ENCODE measurements at places on chromosomes 13 and 19.

- no peak for DNase-seq
These were observed 7.0 kb upstream of the ZNF69 start for GRCh38 chr19:11880598-11880997.

DNA sequence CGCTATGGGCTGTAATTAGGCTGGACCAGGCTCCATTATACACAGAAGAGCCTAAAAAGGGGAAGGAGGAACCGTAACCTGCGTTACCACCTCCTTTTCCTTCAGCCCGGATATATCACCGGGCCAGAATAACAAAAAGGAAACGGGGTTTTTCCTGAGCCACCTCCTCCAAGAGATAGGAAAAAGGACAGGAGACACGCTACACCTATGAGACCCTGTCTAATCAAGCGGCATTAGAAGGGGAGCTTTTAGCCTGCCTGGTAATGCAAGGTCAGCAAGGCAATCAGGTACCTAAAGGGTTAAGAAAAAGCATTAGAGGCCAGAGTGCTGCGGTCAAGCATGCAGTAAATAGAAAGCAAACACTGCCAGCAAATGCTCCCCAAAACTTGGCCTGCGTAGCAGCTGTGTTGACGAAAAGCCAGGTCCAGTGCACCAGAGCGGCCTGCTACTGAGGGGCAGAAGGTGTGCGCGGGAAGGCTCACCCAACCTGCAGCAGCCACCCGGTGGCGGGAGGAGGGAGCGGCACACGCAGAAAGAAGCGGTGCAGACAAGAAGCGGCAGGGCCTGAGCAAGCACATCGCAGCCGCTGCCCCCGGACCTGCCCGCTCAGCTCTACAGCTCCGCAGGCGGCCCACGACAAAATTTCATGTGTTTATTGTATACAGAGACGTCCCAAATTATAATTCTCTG lies 1466.1 kb downstream of the UQCRFS1 start:
- DNase-seq: no peak

DNA sequence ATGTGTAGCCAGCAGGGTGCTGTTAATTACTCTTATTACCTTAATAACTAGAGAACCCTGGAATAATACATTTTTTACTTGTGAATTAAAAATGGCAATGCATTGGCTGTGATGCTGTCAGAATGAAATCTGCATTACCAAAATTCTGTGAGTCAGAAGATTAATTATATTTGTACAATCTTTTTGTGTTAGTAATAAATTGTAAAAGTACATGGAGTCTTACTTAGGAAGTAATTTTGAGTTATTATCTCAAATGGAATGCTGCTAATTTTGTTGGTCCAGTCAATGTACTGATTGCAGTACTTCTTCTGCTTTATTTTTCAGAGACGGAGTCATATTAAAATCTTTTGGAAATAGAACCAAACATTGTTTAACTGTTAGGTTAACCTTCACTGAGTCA lies 152.0 kb upstream of the SLC10A2 start:
- no peak for DNase-seq

DNA sequence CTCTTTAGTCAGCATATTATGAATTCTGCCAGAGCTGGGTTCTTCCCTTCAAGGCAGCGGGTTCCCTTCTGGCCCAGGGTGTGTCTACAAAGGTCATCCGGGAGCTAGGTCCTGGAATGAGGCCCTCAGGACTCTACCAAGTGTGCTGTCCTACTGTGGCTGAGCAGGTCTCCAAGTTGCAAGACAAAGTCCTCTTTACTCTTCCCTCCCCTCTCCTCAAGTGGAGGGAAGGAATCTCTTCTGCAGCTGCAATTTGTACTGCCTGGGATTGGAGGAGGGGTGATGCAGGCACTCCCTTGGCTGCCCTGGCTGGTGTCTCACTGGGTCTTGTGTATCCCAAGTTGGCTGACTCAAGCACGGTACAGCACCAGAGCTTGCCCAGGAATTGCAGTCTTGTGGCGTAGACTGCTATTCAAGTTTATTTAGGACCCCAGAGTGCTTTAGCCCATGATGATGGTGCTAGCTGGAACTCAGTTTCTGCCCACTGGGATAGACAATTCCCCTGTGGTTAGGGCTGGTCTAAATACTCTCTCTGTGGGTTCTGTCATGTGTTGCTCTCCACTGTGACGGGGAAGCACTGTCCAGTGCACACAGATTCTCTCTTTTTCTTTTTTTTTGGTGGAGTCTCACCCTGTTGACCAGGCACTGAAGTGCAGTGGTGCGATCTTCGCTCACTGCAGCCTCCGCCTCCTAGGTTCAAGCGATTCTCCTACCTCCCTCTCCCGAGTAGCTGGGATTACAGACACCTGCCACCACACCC lies 28.5 kb downstream of the RFC3 start:
- DNase-seq: no peak

DNA sequence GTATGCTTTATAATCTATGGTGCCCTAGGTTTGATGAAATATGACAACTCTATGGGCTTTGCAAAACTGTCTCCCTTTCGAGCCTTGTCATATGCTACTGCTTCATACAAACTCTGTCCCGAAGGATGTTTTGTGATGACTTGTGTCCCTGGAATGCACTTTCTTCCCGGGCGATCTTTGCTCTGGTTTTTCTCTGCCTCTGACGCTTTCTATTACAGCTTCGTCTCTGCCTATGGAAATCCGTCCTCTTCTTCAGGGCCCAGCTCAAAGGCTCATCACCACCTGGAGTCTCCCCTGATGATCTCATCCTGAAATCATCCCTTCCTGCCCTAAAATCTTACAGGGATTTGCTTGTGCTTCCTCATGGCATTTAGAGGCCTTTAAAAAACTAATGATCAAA lies 191.5 kb upstream of the KL start:
- DNase-seq: no peak
